NB4 (cell line): ENCODE measurements at places on chromosomes 7 and 10.

DNA sequence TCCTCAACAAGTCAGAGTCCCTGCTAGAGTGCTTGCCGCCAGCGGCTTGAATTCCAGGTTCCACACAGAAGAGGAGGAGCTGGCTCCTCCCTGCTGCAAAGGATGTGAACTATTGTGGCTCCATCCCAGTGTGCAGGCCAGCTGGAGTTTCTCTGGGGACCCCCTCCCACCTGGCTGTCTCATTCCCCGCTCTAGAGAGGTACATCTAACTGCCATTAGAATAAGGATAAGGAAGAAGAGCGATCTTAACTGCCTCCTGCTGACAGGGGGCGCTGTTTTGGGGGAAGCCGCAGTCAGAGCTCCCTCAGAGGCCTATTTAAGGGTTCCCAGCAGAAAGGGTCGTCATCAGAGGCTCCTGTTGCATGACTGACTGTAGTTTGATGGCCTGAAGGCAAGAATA lies 40.8 kb upstream of the HECW1 start:
- DNase-seq, result peak; percentile 48

DNA sequence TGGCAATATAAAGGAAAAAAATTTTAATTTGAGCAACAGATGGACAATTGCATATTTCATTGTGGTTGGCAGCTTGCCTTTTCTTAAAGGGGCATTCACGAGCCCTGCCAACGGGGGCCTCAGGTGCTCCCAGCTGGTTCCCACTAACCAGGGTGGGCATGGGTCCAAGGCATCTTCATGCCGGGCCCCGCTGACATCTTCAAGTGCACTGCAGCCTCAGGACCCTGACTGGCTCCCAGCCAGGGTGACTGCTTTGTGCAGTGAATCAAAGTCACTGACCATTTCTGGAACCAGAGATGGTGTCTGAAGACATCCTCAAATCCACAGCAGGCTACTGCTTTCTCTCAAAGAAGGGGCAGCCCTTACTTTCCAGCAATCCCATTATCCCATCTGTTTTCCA lies 275.2 kb upstream of the MGMT start:
- DNase-seq, result no peak

DNA sequence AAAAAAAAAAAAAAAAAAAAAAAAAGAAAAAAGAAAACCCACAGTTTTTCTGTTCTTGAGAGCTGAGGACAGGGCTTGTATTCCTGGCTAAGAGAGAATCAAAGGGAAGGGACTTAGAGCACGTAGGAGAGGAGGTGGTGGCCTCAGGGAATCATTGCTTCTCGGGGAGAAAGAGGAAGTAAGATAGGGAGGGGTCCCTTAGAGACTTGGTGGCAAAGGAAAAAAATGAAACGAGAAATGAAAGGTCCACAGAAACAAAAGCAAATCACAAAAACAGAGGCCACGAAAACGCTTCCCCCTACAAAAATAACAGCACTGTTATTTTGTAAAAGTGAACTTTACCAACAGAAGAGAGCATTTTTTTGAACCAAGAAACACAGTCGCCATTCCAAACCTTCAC lies 323.1 kb upstream of the GALNT17 start:
- peak; percentile 73 for DNase-seq

GRCh38 chr7:155454183-155455112 lies 3.5 kb upstream of the EN2 start:
- DNase-seq, result no peak

DNA sequence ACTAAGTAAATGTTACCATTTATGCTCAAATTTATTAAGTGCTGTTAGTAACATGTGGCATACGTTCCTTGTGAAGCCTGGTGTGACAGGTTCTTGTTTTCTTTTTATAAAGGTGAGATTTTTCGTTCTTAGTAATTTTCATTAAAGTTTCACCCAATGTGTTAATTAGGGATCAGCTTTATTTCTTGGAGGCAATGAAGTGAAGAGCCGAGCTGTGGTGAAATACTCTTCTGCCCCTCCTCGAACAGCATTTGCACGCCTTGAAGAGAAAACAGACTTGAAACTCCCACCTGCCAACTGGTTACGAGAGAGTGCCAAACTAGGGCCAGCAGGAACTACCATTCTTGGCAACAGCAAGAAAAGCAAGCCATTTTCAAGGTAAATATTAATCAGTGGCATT lies 1.5 kb downstream of the EDRF1 start:
- no peak for DNase-seq

GRCh38 chr10:98478430-98479222 lies 31.9 kb upstream of the HPS1 start:
- DNase-seq, result no peak

GRCh38 chr10:30803058-30803457 lies 173.5 kb upstream of the LYZL2 start:
- no peak for DNase-seq

DNA sequence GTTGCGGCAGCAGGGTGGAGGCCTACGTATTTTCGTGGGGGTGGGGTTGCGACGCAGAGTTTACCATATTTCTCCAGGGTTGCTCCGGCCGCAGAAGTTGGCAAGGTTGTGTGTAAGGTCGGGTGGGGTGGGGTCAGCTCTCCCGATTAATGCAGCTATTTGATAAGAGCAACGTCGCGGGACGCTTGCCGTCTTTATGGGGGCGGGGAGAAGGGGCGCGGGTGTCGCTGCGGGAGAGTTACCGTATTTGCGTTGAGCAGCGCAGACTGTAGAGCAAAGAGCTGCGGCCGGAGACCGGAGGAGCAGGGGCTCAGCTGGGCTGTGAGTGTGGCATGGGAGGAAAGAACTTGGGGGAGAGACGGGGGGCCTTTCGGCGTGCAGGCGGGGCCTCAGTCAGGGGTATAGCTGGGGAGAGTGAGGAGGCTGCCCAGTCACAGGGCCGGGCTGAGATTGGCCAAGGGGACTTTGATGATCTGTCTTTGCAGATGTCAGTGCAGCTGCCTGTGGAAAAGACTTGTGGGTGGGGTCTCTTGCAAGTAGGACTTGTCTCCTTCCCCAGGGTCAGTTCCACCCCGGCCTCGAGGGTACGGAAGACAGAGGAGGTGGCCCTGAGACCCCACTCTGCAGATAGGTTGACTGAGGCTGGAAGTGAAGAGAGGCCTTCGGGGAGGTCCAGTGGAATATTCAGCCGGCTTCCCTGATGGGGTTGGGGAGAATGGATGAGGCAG lies 26.6 kb downstream of the ZNF775 start:
- no peak for DNase-seq

- no peak for DNase-seq
Measured at GRCh38 chr10:95790982-95791381, 35.0 kb downstream of the ENTPD1 start.

GRCh38 chr7:95473276-95473985 lies 12.3 kb upstream of the ASB4 start:
- DNase-seq, result no peak

DNA sequence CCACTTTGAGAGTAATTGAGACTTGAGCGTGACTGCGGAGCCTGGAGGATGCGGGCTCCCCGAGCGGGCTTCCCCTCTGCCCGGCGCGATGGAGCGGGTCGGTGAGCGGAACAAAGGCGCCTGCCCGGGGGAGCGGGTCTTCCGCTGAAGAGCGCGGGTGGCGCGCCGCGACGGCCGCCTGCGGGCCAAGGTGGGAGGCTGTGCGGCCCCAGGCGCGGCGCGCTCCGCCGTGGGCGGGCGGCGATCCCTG lies at the start of gene GALNT17:
Gene GALNT17 (plus strand): TSS at position 18 of the 250 bp plus-strand sequence.
- DNase-seq, result no peak

DNA sequence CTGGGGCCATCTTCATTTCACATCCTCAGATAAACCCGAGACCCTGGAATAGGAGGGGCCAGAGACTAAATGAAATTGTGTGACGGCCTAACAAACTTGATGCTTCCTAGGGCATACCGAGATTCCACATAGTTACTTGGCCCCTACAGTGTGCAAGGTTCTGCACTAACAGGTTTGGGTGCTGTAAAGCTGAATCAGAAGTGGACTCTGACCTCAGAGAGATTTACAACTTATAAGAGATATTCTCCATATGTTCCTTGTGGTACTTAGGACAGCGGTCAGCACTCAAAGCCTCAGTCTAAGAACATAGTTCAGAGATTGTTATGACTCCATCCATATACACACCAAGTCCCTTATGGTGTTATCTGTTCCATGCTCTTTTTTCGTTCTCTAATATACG lies 55.1 kb upstream of the FHIP2A start:
- no peak for DNase-seq

DNA sequence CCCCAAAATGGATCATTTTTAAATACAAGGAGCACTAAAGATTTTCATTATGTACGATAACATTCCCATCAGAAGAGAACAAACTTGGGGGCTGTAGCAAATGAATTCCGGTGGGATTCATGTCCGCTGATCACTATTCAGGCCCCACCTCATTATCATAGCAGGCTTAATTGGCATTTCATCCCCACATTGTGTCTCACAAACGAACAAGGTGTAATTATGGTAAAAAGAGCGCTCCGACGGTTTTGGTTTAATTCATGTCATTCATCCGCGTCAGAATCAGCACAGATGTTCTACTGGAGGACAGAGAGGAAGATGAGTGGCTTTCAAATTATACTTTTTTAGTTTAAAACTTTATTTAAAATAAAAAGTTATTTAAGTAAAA lies 124.7 kb downstream of the MAD1L1 start:
- DNase-seq, result no peak

GRCh38 chr10:123885406-123886170 lies 6.0 kb downstream of the CPXM2 start:
- DNase-seq, result no peak

GRCh38 chr10:128064108-128064969 lies 61.9 kb downstream of the MKI67 start:
- DNase-seq, result peak; percentile 99

GRCh38 chr10:97916586-97916985 lies 66.9 kb downstream of the GOLGA7B start:
- DNase-seq, result peak; percentile 21

GRCh38 chr7:72674394-72674793 lies 153.6 kb downstream of the TYW1B start:
- DNase-seq, result no peak
